ENCODE measurements at places on chromosomes 6 and 20. TPM values are rescaled to one million over a fixed set of nuclear protein-coding genes. Genes with fewer than 3 reads are reported as not detected.

Gene PPP1R3G
- total RNA-seq: 1.1 TPM

DNA sequence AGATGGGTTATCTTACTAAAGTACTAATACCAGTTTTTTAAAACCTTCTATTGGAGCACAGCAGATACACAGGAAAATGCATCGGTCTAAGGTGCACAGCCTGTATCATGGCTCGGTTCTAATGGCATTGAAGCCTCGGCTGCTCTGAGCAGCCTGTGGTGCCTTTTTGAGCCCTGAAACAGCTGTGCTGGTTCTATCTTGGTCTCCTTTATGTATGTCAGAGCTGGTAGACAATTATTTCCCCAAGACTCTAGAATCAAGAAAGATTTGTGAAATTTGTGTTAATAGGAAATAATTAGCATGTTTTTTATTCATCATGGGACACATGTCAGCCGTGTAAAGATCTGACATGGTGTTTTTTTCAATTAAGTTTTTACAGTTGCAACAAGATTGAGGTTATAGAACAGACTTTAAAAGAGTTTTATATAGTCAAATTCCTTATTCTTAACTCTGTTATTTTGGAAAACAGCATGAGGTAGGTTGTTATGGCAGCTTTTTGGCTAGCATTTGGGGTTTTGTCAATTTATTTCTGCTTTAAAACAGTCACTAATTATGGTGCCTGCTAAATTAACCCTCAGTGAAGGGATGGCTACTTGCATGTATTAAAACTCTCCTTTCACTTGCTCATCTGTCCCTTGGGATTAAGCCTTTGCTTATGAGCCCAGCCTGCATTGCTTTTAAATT is 40.3 kb upstream of the C20orf144 start:
- H3K27ac ChIP-seq: no peak overlapping the region
- peaks cover 29% of the 10 kb centered on the region for H3K36me3 ChIP-seq
- H3K4me3 ChIP-seq: no peak overlapping the region
- DNase-seq: no peak

- H3K4me3 ChIP-seq: no peak overlapping the region
- no peaks in the 10 kb centered on the region for H3K36me3 ChIP-seq
- H3K27ac ChIP-seq: no peak overlapping the region
- no peaks in the 10 kb centered on the region for H3K27me3 ChIP-seq
Measured at GRCh38 chr20:9099372-9099771, 30.5 kb downstream of the PLCB4 start.

DNA sequence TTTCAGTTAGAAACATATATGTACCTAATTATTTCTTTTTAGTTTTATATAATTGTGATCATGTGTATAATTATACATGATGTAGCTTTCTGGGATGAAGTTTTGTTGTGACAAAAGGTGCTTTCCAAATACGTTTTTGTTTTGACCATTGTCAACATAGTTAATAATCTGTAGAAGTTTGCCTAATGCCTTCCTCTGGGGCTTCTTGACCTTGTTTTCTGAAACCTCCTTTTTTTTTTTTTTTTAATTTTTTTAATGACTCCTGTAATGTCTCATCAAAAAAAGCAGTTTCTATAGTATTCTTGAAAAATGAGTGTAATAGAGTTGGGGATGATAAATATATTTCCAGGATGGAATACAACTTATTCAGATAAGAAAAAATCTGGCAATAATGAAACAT is 434.7 kb upstream of the SOX4 start:
- no peaks in the 10 kb centered on the region for H3K4me1 ChIP-seq
- no peaks in the 10 kb centered on the region for H3K36me3 ChIP-seq
- H3K27me3 ChIP-seq: no peaks in the 10 kb centered on the region
- DNase-seq: no peak
- H3K27ac ChIP-seq: no peak overlapping the region

DNA sequence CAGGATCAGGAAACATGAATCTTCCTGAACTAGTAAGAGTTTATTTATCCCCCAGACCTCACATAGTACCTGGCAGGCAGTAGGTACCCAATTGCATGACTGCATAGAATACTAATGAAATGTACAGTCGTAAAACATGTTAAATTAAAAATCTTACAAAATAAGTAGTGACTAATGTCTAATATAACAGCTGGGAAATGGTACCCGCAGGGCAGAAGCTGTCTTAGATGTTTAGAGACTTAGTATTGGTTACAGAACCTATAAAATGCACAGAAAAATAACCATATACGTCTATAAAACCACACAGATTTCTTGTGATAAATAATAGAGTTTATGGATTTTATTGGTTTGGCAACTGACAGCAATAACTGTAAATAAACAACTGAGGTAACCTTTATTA is 139.1 kb upstream of the GMDS start:
- DNase-seq: no peak
- H3K36me3 ChIP-seq: no peaks in the 10 kb centered on the region
- no peaks in the 10 kb centered on the region for H3K27me3 ChIP-seq
- H3K27ac ChIP-seq: no peak overlapping the region

Gene EFCAB8
- not detected for total RNA-seq

DNA sequence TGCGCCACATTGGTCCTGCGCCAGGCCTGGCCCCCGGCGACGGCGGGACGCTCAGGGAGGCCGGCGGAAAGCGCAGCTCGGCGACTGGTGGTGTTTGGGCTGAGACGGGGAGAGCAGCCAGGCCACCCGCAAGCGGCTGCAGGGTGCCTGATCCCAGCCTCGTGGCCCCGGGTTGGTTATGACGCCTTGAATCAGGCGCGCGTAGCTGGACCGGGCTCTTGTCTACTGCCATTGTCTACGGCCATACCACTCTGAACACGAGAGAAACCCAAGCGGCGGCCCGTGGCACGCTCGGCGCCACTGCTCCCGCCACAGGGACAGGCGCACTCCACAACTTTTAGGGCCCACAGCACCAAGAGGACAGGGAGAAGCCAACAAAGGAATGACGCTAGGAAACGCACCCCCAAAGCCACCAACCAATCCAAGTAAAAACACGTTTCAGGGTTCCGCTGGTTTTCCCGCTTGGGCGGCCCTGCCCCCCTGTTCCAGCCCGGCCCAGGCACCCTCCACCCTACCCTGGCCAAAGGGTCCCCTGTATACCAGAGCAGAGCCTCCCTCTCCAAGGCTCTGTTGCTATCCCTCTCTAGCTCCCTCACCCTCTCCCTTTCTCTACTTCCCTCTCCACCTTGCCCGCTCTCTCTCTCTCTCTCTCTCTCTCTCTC is 1849.3 kb upstream of the DEFB115 start:
- no peaks in the 10 kb centered on the region for H3K27me3 ChIP-seq
- H3K4me3 ChIP-seq: no peak overlapping the region
- DNase-seq: no peak
- H3K36me3 ChIP-seq: no peaks in the 10 kb centered on the region

GRCh38 chr20:1534526-1534925 is 23.0 kb downstream of the SIRPD start:
- no peak overlapping the region for H3K27ac ChIP-seq
- no peaks in the 10 kb centered on the region for H3K27me3 ChIP-seq
- no peak for DNase-seq
- H3K4me3 ChIP-seq: no peak overlapping the region

GRCh38 chr20:61300709-61301108 is 48.6 kb downstream of the CDH4 start:
- no peak for DNase-seq
- H3K4me1 ChIP-seq: no peaks in the 10 kb centered on the region
- no peaks in the 10 kb centered on the region for H3K27me3 ChIP-seq
- no peak overlapping the region for H3K4me3 ChIP-seq
- no peak overlapping the region for H3K27ac ChIP-seq
- H3K36me3 ChIP-seq: no peaks in the 10 kb centered on the region

Data from ascending aorta (tissue), 2 donors.